HCT116 (cell line): ENCODE measurements at places on chromosomes 12 and 14. TPM values are rescaled to one million over a fixed set of nuclear protein-coding genes. Genes with fewer than 3 reads are reported as not detected.

GRCh38 chr12:8913702-8914032 is 642 bp upstream of the PHC1 start:
- H3K27ac ChIP-seq, result peak overlapping the region; percentile 40
- H3K27me3 ChIP-seq, result no peaks in the 10 kb centered on the region
- H3K4me1 ChIP-seq, result peaks cover 27% of the 10 kb centered on the region
- no peaks in the 10 kb centered on the region for H3K36me3 ChIP-seq
- no peak for DNase-seq

GRCh38 chr12:32734952-32735351 is 20.7 kb downstream of the YARS2 start:
- H3K27me3 ChIP-seq, result no peaks in the 10 kb centered on the region
- peaks cover 46% of the 10 kb centered on the region for H3K36me3 ChIP-seq
- no peak overlapping the region for H3K27ac ChIP-seq
- no peak overlapping the region for H3K4me3 ChIP-seq
- DNase-seq, result no peak
- H3K4me1 ChIP-seq, result no peaks in the 10 kb centered on the region

DNA sequence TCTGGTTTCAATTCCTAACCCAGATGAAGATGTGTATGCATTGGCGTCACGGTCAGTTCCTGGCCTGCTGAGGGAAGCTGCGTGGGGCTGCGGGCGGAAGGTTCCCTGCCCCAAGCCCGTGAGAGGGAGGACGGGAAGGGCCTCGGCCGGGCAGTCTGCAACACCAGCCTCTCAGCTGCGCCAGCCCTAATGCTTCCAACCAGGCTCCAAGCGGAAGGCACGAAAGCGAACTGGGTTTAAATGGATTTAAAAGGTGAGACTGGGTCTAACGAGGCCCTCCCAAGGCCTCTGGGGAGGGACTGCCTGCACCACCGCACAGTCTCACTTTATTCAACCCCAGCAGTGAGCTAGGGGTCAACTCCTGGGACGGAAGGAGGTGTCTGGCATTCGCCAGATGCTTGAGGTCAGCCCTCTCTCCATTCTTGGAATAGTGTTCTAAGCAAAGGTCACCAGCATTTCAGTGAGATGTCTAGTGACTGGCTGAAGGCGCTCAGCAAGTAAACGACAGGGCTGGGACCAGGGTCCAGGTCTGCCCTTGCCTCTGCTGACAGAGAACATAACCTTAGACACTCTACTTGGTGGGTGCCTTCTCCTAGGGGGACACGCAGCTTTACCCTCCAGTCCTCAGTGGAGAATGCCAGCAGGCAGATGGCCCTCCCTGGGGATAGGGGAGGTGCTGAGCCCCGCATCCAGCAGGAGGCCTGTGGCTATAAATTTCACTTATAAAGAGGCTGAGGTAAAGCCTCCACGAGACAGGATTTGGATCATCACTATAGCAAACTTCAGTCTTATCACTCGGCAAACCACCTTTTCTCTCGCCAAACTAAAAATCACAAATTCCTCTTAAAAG is 92.2 kb downstream of the PIWIL1 start:
- H3K27ac ChIP-seq, result no peak overlapping the region
- no peak overlapping the region for H3K4me3 ChIP-seq
- H3K4me1 ChIP-seq, result no peaks in the 10 kb centered on the region
- DNase-seq, result no peak

DNA sequence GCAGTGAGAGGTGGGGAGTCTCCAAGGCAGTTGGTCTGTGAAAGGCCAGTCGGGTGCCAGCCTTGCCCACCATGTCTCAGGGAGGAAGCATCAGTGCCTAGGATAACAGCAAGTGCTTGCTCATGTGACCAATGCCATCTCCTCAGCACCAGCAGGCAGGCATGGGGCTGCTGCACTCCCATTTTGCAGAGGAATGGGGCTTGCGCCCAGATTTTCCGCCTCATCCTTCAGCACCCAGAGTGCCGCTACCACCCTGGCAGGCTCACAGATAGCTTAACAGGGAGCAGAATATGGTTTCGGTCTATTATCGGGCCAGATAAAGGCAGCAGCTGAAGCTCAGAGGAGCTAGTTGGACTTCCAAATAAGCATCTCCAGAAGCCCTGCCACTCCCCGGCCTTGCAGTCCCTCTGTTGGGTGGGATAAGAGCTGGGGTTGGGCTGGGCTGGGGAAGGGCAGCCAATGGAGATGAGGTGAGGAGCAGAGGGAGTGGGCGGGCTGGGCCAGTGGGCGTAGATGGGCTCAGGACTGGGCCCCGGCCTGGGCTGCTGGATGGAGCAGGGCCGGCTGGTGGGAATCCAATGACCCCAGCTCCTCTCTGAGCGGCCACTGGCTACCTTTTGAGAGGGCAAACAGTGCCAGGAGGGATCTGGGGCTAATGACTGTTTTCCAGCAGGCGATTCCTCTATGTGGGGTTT is 8.4 kb upstream of the KRT80 start:
- DNase-seq, result no peak
- H3K4me1 ChIP-seq, result peaks cover 20% of the 10 kb centered on the region
- H3K27ac ChIP-seq, result no peak overlapping the region
- no peak overlapping the region for H3K4me3 ChIP-seq
- no peaks in the 10 kb centered on the region for H3K27me3 ChIP-seq

GRCh38 chr12:53099071-53099882 is 1.8 kb downstream of the IGFBP6 start:
- H3K36me3 ChIP-seq, result no peaks in the 10 kb centered on the region
- peaks cover 74% of the 10 kb centered on the region for H3K4me1 ChIP-seq
- DNase-seq, result peak; percentile 89
- H3K27me3 ChIP-seq, result no peaks in the 10 kb centered on the region

- H3K36me3 ChIP-seq, result no peaks in the 10 kb centered on the region
- H3K4me3 ChIP-seq, result no peak overlapping the region
- no peak overlapping the region for H3K27ac ChIP-seq
- peaks cover 3% of the 10 kb centered on the region; the same call in 1 of the 2 replicates for H3K27me3 ChIP-seq
- H3K4me1 ChIP-seq, result no peaks in the 10 kb centered on the region
Measured at GRCh38 chr14:99043756-99044155, 228.2 kb downstream of the BCL11B start.

GRCh38 chr14:73049428-73049827 is 8.9 kb upstream of the RBM25 start:
- DNase-seq, result no peak
- H3K4me1 ChIP-seq, result no peaks in the 10 kb centered on the region
- no peaks in the 10 kb centered on the region for H3K27me3 ChIP-seq
- no peak overlapping the region for H3K27ac ChIP-seq
- no peaks in the 10 kb centered on the region for H3K36me3 ChIP-seq
- no peak overlapping the region for H3K4me3 ChIP-seq

DNA sequence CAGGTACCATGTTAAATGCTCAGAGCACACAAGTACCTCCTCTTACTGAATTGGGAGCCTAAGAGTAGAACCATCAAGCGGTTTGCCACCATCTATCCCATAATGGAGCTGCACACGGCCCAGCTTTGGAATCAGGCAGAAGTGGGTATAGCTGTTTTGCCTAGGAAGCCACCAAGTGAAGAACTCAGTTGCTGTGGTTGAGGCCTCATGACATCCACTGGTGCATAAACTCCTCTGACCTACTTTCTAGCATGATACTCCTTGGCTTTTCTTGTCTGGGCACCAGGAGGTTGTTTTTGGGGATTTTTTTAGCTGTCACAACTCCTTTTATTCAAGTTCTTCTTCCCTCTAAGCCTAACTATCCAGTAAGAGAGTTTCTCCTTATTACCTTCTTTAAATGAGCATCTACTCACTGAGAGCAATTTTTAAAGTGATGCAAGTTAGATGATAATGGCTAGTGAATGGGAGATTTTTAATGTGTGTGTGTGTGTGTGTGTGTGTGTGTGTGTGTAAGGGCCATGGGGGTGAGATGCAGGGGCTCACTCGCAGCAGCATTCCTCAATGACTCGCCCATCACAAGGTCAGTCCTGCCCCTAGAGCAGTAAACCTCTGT is 20.9 kb upstream of the KRAS start:
- no peak for DNase-seq
- H3K36me3 ChIP-seq, result no peaks in the 10 kb centered on the region
- no peak overlapping the region for H3K27ac ChIP-seq
- no peaks in the 10 kb centered on the region for H3K27me3 ChIP-seq

The SMIM41 gene
- total RNA-seq, result not detected

The BTBD7 gene
- 30.8 TPM for total RNA-seq

The PRB2 gene
- not detected for total RNA-seq
